ENCODE measurements at places on chromosomes 11 and 22.

DNA sequence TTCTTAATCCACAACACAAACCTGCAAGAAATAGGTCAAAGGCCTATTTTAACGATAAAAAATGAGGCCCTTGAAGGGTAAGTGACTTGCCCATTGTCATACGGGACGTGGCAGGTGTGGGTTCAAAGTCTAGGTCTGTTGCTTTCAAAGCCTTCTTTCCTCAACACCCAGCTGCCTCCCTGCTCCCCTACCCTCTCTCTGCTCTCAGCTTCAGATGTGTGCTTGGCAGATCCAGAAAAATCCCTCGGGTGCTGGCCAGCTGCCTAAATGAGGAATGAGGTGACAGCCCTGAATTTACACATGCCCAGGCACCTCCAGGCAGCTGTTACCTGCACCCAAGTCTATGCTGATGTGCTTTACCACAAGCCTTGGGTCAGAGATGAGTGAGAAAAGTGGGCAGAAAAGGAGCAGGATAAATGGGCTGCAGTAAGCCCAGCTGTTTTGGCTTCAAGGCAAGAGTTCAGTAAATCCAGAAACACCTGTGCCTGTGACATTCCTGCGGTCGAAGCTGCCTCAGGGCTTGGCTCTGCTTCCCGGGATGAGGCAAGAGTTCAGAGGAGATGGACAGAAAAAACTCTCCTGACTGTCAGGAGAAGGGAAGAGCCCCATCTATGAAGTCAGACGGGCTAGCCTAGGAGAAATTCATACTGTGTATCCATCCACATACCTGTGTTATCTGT, 49.9 kb upstream of the LDLRAD3 start:
- no peak for DNase-seq

DNA sequence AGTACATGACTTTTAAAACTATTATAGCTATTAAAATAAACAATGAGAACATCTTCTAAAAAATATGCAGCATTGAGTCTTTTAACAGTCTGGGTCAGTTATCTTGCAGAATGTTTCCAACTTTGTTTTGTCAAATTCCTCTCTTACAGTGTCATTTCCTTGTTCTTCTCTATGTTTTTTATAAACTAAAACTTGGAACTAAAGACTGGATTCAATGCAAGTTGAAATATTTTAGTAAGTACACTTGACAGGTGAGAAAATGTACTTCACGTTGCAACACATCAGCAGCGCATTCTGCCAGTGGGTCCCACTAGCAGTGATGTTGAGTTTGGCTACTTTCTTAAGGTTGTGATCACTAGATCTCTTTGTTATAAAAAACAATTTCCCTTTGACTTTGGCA, 1407.6 kb upstream of the RAG2 start:
- no peak for DNase-seq

- no peak for DNase-seq
Observed at GRCh38 chr11:2444821-2445745, at the start of gene KCNQ1. Gene KCNQ1, plus strand, starts transcription at chr11:2445008. Its CDS starts 91 bp downstream, at chr11:2445099.

DNA sequence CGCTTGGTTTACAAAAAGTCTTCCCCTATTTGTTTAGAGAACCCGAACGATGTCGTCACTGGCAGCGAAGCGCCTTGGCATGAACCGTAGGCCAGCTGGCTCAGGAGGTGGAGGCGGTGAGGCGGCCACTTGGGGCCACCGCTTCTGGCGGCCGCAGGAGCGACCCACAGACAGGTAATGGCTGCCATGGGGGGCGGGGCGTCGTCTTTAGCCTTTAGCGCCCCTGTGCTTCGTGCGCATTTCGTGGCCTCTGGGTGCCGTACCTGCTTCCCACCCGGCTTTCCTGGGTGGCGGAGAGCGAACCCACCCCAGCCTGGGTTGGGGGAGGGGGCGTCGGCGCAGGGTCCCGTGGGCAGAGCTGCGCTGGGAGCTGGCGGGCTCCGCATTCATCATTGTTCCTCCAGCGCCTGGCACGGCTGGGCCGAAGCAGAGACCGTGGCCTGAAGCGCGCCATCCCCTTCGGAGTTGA, 469 bp upstream of the OSBP2 start:
- no peak for DNase-seq

GRCh38 chr11:64321533-64321932, 3.6 kb downstream of the PRDX5 start:
- no peak for DNase-seq

DNA sequence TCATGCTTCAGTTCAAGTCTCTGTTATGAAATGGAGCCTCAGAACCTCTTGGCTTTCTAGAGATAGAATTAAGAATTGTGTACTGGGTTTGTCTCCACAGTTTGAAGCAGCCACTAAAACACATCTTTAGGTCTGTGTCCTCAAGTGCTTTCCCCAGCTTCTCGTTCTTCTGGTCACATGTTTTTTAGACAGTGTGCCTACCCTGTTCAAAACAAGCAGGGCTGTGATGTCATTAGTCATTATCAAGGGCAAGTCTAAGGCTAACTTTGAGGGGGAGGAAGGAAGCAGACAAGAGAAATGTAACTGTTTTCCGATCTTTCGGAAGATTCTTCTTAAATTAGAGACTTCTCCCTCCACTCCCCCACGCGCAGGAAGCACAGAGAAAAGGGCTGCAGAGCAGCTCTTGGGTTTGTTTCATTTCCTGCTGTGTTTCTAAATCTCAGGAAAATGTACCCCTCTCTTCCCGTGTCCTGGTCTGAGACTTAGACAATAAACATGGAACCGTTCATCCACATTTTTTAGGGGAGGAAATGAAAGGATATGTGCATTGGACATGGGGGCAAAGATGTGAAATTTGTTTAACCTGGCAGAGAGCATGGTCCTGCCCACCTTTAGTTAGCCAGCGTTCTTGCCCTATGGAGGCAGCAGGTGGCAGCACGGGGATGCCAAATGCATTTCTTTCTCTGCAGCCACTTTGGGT, 3.1 kb downstream of the AKIP1 start:
- peak; percentile 68 for DNase-seq

- no peak for DNase-seq
Observed at GRCh38 chr11:110044226-110044968, 48.8 kb upstream of the ZC3H12C start.

- no peak for DNase-seq
Observed at GRCh38 chr11:665704-666281, 28.7 kb downstream of the DRD4 start.

DNA sequence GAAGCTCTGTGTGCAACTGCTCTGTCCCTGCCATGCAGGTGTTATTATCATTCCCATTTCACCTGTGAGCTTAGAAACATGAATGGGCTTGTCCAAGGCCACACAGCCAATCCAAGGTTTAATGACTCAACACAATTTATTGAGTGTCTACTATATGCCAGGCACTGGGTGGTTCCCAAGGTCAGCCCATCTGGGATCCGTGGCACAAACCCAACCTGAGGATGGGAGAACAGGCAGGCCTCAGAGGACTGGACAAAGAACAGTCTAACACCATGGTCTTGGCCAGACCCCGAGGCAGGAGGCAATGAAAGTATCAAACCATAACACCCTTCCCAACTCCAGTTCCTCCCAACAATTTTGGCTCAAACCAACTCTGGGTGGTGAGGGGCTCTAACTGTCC, 15.7 kb downstream of the SPATA19 start:
- DNase-seq = no peak

GRCh38 chr11:122317305-122317704, 201.3 kb upstream of the BLID start:
- no peak for DNase-seq

DNA sequence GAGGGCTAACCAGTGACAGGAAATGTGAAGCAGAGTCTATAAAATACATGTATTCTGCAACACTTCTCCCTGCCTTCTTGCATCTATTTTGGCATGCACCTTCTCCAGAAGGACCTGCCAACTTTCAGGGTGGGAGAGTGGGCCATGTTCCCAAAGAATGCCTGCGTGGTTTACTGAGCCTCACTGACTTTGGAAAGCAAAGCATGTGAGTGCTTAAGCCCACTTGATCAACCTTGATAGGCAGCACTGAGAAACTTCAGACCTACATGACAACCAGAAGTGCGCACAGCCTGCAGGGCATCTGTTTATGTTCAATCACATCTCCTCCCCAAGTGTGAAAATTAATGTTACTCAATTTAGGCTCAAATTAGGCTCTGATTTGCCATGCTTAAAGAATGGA, 69.2 kb downstream of the AMOTL1 start:
- DNase-seq = no peak

- DNase-seq = no peak
Observed at GRCh38 chr11:102680945-102681344, 24.6 kb downstream of the MMP27 start.

GRCh38 chr11:111476366-111476765, 35.8 kb downstream of the BTG4 start:
- no peak for DNase-seq
